ENCODE measurements at places on chromosomes 4 and X.

DNA sequence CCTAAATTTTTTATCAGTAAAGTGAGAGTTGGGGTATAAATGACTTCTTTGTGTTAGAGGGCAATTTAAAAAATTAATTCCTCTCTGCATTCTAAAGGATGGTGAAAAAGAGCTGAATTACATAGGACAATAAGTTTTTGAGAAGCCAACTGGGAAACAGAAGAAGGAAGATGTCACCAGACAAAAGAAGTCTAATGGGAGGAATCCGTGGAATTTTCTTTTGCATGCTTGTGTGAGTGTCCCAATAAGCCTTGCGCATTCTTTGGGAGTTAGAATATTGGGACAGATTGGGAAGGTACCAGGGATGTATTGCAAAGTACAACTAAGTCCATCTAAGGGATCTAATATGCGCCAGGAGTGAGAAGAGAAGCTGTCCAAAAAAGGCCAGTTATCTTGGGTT is 35.1 kb upstream of the NR3C2 start:
- DNase-seq: no peak

- no peak for DNase-seq
Measured at GRCh38 chr4:182337366-182337765, 94.2 kb downstream of the TENM3 start.

GRCh38 chrX:41824551-41824950 is 98.8 kb downstream of the CASK start:
- DNase-seq: peak; percentile 9

DNA sequence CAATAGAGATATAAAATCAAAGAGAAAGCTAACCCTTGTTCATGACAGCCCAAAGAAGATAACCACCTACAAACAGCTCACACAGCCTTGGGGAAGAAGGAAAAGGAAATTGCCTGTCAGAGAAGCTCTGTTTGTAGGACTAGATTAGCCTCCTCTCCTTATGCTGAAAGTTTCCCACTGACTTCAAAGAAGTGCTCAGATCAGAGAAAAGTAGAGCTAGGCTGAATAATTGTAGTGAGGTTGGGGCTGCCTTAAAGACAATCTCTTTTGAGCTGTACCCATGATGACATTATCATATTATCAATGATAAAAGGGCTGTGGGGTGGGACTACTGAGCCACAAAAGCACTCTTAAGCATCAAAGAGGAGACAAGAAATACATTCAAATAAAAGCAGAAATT is 223.0 kb upstream of the GALNT7 start:
- no peak for DNase-seq

DNA sequence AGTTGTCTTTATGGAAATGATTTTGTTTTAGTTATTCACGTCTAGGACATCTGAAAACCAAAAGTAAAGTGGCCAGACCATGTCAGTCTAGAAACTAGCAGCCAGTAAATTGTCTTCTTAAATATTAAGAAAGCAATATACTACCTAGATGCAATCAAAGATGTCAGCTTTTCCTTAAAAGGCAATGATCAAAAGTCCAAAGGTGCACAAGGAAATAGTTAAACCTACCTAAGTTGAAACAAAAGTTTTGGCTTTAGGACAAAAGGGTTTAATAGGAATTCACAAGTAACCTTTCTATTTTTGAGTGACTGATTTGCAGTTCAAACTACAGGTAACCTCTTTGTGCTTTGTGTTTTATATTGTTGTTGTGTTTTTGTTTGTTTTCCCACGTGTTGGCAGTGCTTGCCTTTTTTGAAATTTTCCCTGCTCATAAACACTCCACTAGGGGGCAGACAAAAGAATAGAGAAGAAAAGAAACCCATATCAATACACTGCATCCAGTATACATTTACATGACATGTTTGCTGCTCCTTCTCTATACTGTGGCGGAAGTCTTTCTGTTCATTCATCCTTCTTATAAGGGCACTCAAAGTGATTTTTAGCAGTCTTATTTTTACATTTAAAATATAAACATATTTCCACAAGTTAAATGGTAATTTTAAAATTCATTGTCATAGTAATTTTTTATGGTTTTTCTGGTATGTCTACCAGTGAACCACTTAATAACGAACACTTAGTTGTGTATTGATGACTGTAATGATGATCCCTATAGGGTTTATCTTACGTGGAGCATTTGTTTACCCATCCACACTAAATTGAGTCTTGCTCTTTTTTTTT is 62.7 kb downstream of the GAB1 start:
- DNase-seq: peak; percentile 78

DNA sequence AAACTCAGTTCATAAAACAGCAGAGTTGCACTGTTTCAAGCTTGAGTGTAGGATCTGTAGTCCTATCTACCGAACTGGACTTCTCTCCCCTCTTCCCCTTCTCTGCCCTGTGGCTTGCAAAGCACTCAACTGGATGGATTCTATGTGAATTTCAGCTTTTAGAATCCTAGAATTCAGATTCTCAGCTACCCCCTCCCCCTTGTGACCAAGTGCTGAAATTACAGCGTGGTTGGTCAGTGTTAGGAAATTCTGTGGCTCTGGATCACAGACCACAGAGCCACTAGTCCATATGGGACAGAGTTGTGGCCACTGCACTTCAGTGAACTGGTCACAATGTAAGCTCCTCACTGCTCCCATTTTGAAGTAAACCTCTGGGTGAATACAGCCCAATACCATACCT is 64.6 kb upstream of the TRPC5 start:
- peak; percentile 38 for DNase-seq

- no peak for DNase-seq
Measured at GRCh38 chr4:1045193-1045594, 33.8 kb downstream of the FGFRL1 start.
